ENCODE measurements at places on chromosomes 5 and 9. TPM values are rescaled to one million over a fixed set of nuclear protein-coding genes. Genes with fewer than 3 reads are reported as not detected.

DNA sequence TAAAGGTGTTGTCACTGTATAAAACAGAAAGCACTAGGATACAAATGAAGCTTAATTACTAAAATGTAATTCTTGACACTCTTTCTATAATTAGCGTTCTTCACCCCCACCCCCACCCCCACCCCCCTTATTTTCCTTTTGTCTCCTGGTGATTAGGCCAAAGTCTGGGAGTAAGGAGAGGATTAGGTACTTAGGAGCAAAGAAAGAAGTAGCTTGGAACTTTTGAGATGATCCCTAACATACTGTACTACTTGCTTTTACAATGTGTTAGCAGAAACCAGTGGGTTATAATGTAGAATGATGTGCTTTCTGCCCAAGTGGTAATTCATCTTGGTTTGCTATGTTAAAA, 43.8 kb downstream of the NDFIP1 start:
- DNase-seq: no peak

- DNase-seq: no peak
Measured at GRCh38 chr5:34655354-34655991, 655 bp upstream of the RAI14 start.

LCN9 gene
- polyA plus RNA-seq: not detected

- DNase-seq: peak; percentile 52
Measured at GRCh38 chr9:122370303-122370702, 521 bp upstream of the PTGS1 start.

FRMPD1 gene
- polyA plus RNA-seq: not detected

GRCh38 chr5:121087560-121087959, 623.5 kb downstream of the PRR16 start:
- no peak for DNase-seq

ADGRD2 gene
- not detected for polyA plus RNA-seq

DNA sequence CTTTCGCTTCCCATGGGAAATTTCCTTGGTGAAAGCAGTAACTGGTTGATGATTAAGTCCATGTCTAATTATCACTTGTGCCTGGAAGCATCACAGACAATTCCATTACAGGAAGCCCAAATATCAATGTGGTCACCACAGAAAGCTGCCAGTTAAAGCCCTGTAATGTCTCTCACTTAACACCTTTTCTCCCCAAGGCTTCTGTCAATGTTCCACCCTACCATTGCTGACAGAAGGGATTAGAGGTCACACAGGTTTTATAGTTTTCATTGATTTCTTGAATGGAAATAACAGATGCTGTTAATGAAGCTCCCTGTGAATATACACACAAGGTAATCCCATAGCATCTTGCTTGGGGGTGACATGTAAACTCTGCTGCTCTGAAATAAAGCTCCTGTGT, 279.2 kb downstream of the COX7C start:
- DNase-seq: no peak

GRCh38 chr5:143970159-143970558, 158.2 kb downstream of the HMHB1 start:
- no peak for DNase-seq

SPINK4 gene
- not detected for polyA plus RNA-seq

DNA sequence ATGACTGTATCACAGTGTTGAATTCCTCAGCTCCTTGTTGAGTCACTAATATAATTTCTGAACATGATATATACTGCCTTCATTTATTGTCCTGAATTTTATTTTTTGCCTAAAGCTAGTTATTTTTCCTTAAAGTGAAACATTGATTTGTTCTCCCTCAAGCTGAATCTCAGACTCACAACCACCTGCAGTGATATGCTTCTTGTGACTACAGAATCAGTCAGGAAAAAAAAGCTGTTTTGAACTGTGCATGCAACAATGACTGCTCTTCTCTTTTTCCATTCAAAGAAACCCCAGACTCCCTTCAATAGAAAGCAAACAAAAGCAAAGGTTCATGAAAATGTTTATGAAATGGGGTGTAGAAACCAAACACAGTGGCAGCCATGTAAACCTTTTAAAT, 470.2 kb upstream of the CHD1 start:
- DNase-seq: no peak

DNA sequence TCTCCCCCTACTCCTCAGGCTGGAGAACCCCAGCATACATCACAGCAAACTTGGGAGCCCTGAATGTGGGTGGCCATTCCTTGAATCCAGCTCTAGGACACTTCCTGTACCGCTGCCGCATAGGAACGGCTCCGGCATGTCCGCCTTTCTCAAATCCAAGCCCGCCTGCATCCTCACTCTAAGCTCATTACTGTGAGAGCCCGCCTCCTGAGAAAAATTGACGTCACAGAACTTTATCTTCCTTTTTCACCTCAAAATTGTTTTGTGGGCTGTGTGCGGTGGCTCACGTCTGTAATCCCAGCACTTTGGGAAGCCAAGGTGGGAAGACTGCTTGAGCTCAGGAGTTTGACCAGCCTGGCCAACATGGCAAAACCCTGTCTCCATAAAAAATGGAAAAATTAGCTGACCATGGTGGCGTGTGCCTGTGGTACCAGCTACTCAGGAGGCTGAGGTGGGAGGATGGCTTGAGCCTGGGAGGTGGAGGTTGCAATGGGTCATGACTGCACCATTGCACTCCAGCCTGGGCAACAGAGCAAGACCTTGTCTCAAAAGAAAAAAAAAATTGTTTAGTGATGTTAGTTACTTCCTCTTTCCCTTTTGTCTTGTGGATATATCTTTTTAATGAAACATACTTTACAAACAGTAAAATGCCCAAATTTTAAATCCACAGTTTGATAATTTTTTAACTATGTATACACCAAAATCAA, 22.8 kb downstream of the RNF44 start:
- no peak for DNase-seq

DNA sequence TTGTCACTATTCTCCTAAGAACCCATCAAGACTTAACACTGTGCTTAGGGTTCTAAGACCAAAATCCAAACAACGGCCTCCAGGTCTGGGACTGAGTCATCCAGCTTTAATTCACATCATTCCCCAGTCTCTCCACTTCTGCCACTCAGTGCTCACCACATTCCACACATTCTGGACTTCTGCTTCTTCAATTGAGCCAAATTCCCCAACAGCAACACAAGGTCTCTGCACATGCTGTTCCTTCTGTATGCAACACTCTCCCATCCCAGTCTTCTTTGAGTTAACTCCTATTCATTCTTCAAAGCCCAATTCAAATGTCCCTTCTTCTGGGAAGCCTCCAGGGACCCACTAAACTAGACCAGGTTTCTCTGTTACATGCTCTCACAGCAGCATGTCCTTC, 97.8 kb downstream of the GPR21 start:
- DNase-seq: no peak

DNA sequence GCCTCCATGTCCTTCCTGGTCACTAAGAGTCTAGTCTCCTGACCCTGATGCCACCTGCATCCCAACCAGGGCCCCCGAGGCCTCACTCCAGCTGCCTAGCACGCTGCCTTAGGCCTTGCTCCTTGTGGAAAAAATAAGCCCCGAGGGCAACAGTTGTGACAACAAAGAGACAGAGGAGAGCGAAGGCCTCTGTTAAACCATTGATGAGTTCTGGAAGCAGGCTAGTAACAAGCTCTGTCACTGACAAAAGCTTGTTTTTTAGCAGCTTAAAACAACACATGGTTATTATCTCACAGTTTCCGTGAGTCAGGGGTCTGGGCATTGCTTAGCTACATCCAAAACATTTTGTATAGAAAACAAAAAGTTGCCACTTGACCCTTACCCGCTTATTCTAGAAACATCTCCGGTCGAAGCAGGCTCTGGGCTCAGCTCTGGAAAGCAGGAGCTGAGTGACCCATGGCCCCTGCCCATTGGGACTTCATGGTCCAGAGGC, 48.2 kb upstream of the TBC1D2 start:
- no peak for DNase-seq
